Muscle of leg (tissue), 16 donors: ENCODE measurements at places on chromosomes 2 and 18. TPM values are rescaled to one million over a fixed set of nuclear protein-coding genes. Genes with fewer than 3 reads are reported as not detected.
A peak's percentile ranks its signal among the peaks of the same experiment; 100 is the strongest.

Gene ESCO1
- total RNA-seq: 28.5 TPM

Gene ACTG2
- total RNA-seq: 1.3 TPM

GRCh38 chr2:133193544-133194361 is 374.5 kb downstream of the NCKAP5 start:
- no peak for DNase-seq

GRCh38 chr2:181393472-181393871 is 63.7 kb upstream of the ITGA4 start:
- DNase-seq: peak; percentile 82

- no peak for DNase-seq
Observed at GRCh38 chr2:223976635-223977226, 19.5 kb downstream of the MRPL44 start.

Gene PMAIP1
- total RNA-seq: 27.4 TPM

DNA sequence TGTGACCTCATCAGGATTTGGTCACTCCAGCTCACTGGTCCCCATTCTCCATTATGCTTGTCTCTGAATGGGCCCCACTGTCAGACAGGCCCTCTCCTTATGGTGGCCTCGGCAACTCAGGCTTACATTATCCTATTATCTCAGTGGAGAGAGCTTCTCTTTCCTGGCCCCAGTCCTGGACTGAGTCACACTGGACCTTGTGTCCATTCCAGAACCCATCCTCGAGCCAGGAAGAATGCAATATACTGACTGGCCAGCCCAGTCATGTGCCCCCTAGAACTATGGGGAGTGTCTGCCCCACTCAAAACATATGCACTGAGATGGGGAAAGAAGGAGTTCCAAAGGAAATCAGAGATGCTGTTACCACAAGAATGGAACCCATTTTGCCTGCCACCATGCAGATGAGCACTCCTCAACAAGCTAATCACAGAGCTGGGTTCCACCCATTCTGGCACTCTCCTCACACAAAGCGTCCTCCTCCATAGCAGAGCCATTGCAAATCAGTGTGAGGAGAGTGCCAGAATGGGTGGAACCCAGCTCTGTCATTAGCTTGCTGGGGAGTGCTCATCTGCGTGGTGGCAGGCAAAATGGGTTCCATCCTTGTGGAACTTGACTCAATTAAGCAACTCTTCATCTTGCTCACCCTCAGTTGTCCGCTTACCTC is 71.9 kb downstream of the CHRNA1 start:
- no peak for DNase-seq

Gene SLC35F5
- total RNA-seq: 72.3 TPM

DNA sequence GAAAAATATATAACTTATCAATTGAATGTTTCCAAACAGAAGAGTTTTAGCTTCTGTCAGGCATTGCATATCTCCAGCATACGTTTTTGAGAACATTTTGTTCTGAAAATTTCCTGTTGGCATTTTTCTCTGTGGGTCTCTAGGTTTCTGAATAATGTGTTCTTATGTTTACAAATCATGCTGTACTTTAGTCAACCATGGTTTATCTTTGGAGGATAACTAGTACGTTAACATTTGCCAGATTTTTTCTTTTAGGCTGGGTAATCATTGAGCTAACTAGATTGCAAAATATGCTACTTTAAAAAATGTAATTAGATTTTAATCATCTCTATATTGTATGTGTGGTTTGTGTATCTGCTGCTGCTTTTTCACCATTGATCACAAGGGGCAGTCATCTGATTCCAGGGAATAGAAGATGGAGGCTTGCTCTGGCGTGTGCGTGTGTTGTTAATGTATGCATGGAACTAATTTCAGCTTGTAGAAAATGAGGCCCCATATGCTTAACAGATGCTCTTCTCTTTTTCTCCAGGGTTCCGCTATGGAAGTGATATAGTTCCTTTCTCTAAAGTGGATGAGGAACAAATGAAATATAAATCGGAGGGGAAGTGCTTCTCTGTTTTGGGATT is 21.3 kb downstream of the XRCC5 start:
- no peak for DNase-seq

GRCh38 chr2:48452108-48452507 is 77.8 kb upstream of the STON1 start:
- no peak for DNase-seq

GRCh38 chr2:67701011-67701410 is 303.9 kb downstream of the ETAA1 start:
- DNase-seq: no peak

Gene HADHA
- total RNA-seq: 178 TPM

Gene IL36G
- 0.31 TPM for total RNA-seq

- DNase-seq: peak; percentile 84
Observed at GRCh38 chr18:70288851-70289328, at the start of gene SOCS6. Gene SOCS6, plus strand, starts transcription at chr18:70289045. Its CDS starts 35,624 bp downstream, at chr18:70324669.

Gene LIMS3
- 2.1 TPM for total RNA-seq

DNA sequence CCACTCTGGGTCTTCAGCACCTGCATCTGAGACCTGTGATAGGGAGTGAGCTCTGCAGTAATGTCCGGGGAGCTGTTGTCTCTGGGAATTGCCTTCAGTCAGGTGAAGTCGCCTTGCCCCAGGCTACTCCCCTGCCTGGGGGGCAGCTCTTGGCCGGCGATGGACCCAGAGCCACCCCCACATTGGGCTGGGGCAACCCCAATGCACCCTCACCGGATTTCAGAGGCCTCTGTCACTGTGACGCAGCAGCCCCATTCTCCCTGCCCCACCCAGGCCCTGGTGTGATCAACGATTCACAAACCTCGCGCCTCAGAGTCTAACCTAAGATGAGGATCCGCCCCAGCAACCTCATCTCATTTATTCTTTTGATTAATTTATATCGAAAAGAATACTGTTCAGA is 303.6 kb downstream of the NDUFA10 start:
- DNase-seq: no peak

GRCh38 chr18:34718610-34719009 is 8.5 kb downstream of the DTNA start:
- DNase-seq: no peak

- peak; percentile 44 for DNase-seq
Observed at GRCh38 chr2:128557831-128558241, 239.2 kb upstream of the HS6ST1 start.

DNA sequence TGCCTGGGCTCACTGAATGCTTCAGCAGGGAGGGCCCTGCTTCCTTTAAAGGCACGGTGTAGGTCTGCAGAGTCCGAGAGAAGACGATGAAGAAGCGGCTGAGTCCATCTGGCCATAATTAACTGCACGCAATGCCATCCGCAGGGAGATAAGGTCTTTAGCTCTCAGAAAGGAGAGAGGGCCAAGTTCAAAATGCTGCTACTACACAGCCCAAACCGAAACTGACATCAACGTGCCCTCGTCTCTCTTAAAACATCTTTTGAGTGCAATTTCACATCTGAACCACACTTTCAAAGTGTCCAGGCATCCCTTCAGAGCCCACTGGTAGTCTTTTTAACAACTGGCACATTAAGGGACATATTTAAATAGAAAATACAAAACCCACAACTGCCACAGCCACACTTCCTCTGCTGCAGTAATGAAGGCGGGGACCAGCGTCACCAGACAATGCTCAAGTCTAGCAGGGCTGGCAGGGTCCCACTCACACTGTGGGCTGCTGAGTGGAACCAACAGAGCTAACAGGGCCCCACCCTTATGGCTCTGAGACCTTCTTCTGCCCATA is 35.8 kb downstream of the ST3GAL5 start:
- peak; percentile 27 for DNase-seq

DNA sequence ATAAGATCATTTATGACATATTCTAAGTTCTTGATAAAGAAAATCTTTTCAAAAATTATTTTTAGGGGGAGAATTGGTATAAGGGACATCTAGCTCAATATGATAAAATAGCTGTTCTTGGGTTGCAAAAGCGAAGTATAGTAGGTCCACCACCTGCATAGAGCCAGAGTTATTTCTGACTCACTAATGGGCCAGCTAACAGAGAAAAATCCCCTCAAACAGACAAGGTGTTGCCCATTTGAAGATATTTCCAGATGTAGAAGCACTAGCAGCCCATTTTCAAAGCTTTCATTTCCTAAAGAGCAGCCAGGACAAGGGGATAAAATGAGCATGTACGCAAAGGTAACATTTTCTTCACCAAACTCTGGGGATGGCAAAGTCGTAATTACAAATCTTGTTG is 165.7 kb upstream of the FN1 start:
- DNase-seq: no peak

DNA sequence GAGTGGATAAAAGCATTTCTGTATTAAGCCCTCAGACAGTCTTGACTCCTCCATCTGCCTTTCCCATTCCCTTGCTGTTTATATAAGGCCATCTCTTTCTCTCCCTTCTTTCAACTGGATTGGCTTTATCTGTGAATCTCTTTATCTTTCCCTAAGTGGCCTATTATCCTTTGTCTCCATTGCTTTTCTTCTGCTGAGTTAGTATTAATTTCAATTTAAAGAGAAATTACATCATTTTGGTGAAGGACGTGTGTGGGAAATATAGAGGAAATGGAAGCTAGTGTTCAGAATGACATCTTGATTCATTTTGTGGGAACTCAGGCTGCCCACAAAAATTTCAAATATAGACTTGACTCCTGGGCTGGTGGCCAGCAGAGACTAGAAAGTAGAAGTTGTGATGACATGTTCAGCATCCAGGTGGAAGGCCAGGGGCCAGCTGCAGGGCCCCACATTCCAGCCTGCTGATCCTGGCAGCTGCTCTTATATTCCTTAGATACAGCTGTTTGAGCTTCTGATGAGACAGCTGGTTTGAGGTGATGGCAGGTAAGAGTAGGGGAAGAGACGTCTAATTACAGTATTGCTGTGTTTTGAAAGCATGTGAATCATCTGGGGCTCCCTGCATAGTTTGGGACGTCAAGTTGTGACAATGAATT is 52.3 kb downstream of the DIS3L2 start:
- peak; percentile 43 for DNase-seq

GRCh38 chr2:85992611-85993010 is 103.8 kb upstream of the ST3GAL5 start:
- no peak for DNase-seq

GRCh38 chr2:207816546-207816945 is 46.8 kb upstream of the FZD5 start:
- DNase-seq: no peak

Gene EML6
- total RNA-seq: 18.8 TPM

GRCh38 chr2:73823916-73824523 is 4.7 kb upstream of the STAMBP start:
- DNase-seq: peak; percentile 86

Gene VWC2L
- not detected for total RNA-seq

- DNase-seq: no peak
Observed at GRCh38 chr2:133393895-133394294, 174.4 kb downstream of the NCKAP5 start.

DNA sequence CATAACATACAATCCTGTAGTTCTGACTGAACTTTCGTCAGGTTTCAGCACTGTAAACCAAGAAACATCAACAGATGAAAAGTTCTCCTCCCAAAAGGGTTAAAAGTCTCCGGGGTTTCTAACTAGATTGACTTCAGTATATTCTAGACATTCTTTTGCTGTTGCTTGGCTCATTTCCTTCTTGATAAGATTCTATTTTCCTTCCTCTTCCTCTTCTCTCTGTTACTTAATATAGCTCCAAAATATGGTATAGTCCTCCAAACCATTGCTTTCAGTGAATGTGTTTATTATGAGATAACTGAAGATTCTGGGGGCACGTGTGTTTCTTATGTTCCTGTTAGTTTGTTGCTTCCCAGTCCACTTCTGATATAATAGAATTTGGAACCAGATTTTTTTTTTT is 46.4 kb upstream of the MAP4K3 start:
- DNase-seq: no peak

DNA sequence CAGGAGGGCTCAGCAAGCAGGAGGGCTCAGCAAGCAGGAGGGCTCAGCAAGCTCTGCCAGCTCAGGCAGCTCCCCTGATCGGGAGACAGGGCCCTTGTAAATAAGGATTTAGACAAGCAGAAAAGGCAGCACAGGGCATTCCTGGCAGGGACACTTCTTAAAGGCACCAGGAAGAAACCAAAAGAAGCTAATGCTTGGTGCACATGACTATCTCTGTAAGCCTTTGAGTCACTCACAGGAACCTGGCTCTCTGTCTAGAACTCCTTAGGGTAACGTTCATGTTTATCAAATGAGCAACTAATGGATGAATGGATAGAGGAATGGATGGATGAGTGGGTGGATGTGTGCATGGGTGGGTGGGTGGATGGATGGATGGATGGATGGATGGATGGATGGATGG is 28.4 kb downstream of the TMEM37 start:
- no peak for DNase-seq

DNA sequence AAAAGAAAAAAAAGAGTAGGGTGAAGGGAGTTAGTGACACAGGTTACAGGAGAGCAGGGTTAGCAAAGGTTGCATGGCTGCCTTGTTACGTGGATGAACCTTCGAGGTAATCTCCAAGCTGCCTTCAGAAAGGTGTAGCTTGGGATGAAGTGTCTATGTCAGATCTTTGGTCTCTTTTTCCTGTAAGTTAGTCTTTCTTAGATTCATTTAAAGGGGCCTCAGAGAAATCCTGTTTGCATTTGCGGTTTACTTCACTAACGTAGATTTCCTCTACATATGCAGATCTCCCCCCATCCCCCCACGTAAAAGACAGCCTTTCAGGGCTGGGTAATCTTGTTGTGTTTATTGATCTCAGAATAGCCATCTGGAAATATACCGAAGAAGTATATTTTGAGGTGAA is 83.7 kb downstream of the MTA3 start:
- DNase-seq: no peak

DNA sequence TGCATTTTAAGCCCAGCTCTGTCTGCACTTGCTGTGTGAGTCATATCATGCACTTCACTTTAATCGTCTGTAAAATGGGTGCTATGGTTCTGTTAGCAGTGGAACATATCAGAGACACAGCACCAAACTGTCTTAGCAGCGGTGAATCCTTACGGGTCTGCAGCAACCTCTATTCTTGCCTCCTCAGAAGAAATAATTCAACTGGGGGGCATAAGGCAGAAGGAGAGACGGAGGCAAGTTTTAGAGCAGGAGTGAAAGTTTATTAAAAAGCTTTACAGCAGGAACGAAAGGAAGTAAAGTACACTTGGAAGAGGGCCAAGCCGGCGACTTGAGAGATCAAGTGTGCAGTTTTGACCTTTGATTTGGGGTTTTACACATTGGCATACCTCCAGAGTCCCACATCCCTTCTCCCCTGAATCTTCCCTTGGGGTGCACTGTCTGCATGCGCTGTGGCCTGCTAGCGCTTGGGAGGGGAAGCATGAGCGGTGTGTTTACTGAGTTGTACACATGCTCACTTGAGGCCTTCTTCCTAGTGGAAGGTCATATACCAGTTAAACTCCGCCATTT is 109.8 kb downstream of the DDX1 start:
- DNase-seq: no peak

Gene IDH1
- total RNA-seq: 37.2 TPM

DNA sequence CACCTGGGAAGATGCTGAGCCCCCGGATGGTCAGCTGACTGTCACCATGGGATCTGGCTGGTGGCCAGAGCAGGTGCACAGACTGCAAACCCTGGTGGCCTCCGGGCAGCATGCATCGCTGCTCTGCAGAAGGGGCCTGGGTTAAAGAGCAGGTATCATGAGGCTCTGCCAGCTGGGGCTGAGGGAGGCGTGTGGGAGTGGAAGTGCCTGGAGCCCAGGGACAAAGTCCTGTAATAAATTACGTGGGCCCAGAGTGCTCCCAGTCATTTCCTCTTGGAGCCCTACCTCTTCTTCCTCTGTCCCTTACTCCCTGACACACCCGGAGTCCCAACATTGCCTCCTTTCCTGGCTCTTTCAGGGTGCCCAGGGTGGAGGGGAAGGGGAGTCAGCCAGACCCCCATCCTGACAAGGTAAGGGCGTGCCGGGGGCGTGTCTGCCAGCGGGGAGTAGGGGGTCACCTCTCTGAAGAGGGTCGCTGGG is at the start of gene MYO7B:
Gene MYO7B, plus strand, starts transcription at position 262 of the 480 bp plus-strand sequence. CDS start 24,040 bp downstream, outside the sequence.
- DNase-seq: no peak

- DNase-seq: no peak
Observed at GRCh38 chr2:26786207-26787028, 562 bp downstream of the CENPA start.

Gene RGPD3
- 0.44 TPM for total RNA-seq
